ENCODE measurements at places on chromosomes 13 and 19.

DNA sequence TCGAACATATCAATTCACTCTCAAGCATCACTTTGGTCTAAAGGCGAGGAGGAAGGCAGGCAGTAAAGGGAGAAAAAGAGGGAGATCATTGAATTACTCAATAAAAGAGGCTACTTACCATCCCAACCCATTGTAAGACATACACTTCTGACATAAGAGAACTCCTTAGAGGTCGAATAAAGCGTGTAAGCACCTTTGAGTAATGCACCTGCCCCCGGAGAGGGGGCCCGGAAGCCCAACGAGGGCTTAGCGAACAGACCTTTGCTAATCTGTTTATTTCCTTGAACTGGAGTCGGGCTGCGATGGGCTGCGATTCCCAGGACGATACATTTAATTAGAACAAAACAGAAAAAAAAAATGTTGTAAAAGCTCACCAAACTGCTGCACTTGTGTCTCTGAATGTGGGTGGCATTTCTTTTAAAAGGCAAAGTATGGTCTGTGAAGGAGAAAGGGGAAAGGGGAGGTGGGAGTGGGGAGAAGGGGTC is 3.0 kb downstream of the ZC3H4 start:
- no peak for DNase-seq

GRCh38 chr13:49367640-49368422 is 76.0 kb downstream of the CAB39L start:
- no peak for DNase-seq

DNA sequence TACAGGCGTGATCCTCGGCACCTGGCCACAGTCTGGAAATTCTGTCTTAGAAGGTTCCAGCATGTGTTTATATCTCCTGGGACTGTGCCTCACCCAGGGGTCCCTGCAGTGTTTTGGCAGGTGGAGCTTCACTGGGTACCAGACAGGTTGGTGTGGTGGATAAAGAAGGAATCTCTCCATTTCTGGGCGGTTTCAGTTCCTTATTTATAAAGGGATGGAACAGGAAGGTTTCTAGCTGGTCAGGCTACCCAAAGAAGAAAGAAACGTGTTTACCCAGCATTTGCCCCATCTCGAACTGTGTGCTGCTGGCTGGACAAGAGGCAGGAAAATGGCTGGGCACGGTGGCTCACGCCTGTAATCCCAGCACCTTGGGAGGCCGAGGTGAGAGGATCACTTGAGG is 9.8 kb downstream of the PNPLA6 start:
- DNase-seq: no peak

GRCh38 chr13:111550062-111550461 is 229.6 kb downstream of the TEX29 start:
- DNase-seq: no peak

DNA sequence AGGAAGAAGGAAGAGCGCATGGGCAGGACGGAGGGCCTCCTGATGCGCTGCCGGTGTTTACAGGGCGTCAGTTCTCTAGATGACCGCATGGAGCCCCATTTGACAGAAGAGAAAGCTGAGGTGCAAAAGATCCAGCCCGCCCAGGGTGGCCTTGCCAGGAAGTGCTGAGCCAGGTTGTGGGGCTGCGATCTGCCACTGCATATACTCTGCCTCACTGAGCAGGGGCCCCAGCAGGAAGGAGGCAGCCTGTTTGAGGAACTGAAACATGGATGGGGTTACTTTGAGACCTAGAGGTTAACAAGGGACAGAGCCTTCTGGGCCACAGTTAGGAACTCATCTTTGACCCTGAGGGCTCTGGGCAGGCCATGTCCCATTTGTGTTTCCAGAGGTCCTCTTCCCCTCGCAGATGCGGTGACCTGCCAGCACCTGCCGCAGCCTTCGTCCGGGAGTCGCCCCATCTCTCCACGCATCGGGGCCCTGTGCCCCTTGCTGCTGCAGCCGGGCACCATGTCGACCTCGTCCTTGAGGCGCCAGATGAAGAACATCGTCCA is 3.2 kb downstream of the EPN1 start:
- no peak for DNase-seq

DNA sequence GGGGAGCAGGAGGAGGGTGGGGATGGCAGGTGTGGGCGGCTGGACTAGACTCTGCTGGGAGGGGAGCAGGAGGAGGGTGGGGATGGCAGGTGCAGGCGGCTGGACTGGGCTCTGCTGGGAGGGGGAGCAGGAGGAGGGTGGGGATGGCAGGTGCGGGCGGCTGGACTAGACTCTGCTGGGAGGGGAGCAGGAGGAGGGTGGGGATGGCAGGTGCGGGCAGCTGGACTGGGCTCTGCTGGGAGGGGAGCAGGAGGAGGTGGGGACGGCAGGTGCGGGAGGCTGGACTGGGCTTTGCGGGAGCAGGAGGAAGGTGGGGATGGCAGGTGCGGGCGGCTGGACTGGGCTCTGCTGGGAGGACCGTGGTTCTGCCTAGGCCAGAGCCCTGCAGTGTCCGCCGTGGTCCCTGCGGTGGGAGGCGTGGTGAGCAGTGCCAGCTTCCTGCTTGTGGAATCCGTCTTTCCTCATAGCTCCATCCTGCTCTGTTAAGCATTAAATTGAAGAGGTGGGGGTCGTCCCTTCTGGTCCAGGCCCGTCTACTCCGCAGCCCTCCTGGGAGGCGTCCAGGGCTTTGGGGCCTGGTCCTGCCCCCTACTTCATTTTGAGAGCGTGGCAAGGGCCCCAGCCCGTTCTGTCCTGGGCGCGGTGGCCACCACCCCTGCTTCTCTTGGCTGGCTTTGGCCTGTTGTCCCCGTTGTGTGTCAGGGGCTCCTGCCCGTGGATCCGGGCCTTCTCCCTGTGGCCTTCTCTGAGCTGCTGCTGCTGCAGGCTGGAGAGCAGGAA is 4.7 kb downstream of the SPPL2B start:
- DNase-seq: no peak

GRCh38 chr19:49473868-49474541 is at the start of gene FLT3LG:
TSS of gene FLT3LG (plus strand) at chr19:49474215. CDS start at chr19:49474640, 425 bp downstream.
- peak; percentile 88 for DNase-seq

Measured in activated T-cell treated with anti-CD3 and anti-CD28 coated beads for 48 hours (primary cell).